ENCODE measurements at places on chromosomes 1 and 21. TPM values are rescaled to one million over a fixed set of nuclear protein-coding genes. Genes with fewer than 3 reads are reported as not detected.

MYBPHL gene
- not detected for total RNA-seq

C1orf210 gene
- 5.5 TPM for total RNA-seq

RORC gene
- 73.2 TPM for total RNA-seq

ERICH3 gene
- 3.3 TPM for total RNA-seq

CDC7 gene
- 0.68 TPM for total RNA-seq

LY9 gene
- 0.46 TPM for total RNA-seq

ZYG11A gene
- total RNA-seq = 0.87 TPM

SLC44A5 gene
- total RNA-seq = 0.57 TPM

CFAP410 gene
- 71.3 TPM for total RNA-seq

FCRLB gene
- 2.3 TPM for total RNA-seq

NPPB gene
- total RNA-seq = not detected

SPATA17 gene
- total RNA-seq = 6.4 TPM

SLC9C2 gene
- total RNA-seq = not detected

NPHS2 gene
- not detected for total RNA-seq

S100A4 gene
- total RNA-seq = 71.3 TPM

FLAD1 gene
- total RNA-seq = 31.5 TPM

PALMD gene
- 18.2 TPM for total RNA-seq

NPR1 gene
- 2.9 TPM for total RNA-seq

OR2M7 gene
- total RNA-seq = not detected

FLG2 gene
- 5.6 TPM for total RNA-seq

FNDC10 gene
- 3.5 TPM for total RNA-seq

PAPPA2 gene
- total RNA-seq = 1.9 TPM

TFF2 gene
- total RNA-seq = not detected

VSIG8 gene
- not detected for total RNA-seq

TMEM125 gene
- total RNA-seq = 18.3 TPM

SERBP1 gene
- 155 TPM for total RNA-seq

OPRD1 gene
- 0.09 TPM for total RNA-seq

EPHA10 gene
- total RNA-seq = 0.73 TPM

OBSCN gene
- 45.2 TPM for total RNA-seq

RHD gene
- not detected for total RNA-seq

SLC44A3 gene
- total RNA-seq = 16.2 TPM

MUTYH gene
- 27.4 TPM for total RNA-seq

TMEM200B gene
- total RNA-seq = 13.0 TPM

HORMAD1 gene
- total RNA-seq = not detected

PGLYRP4 gene
- not detected for total RNA-seq

NMNAT2 gene
- 41.0 TPM for total RNA-seq

VHLL gene
- total RNA-seq = not detected

PTGFR gene
- 0.34 TPM for total RNA-seq

PRUNE1 gene
- 29.2 TPM for total RNA-seq

APOBEC4 gene
- not detected for total RNA-seq

DNAH14 gene
- 26.8 TPM for total RNA-seq

LIN28A gene
- 0.17 TPM for total RNA-seq
